ENCODE measurements at places on chromosomes 11 and 22.

- no peak for DNase-seq
Observed at GRCh38 chr22:49803737-49804375, 23.8 kb downstream of the BRD1 start.

GRCh38 chr11:90124946-90125345, 9.5 kb upstream of the NAALAD2 start:
- DNase-seq: no peak

GRCh38 chr11:46277622-46278386, at the start of gene CREB3L1:
TSS of gene CREB3L1 (plus strand) at chr11:46277662. CDS start at chr11:46278112, 450 bp downstream.
- DNase-seq: no peak

DNA sequence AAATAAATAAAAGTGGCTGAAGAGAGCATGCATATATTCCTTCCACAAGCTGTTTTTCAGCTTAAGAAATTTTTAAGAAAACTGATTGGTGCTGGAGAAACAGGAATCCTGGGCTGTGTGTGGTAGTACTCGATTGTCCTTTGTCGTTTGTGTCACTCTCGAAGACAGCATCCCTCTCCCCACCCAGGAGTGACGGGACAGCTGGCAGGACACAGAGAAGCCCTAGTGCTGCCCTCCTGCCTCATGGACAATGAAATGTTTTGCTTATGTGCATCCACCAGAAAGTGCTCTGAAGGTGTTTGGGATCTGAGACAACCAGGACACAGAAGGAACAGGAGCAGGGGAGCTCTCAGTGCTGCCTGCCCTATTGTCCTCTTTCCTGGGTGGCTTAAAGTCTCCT, 12.8 kb downstream of the PLAAT4 start:
- DNase-seq: no peak

- DNase-seq: no peak
Observed at GRCh38 chr11:116046127-116046526, 541.9 kb upstream of the CADM1 start.

DNA sequence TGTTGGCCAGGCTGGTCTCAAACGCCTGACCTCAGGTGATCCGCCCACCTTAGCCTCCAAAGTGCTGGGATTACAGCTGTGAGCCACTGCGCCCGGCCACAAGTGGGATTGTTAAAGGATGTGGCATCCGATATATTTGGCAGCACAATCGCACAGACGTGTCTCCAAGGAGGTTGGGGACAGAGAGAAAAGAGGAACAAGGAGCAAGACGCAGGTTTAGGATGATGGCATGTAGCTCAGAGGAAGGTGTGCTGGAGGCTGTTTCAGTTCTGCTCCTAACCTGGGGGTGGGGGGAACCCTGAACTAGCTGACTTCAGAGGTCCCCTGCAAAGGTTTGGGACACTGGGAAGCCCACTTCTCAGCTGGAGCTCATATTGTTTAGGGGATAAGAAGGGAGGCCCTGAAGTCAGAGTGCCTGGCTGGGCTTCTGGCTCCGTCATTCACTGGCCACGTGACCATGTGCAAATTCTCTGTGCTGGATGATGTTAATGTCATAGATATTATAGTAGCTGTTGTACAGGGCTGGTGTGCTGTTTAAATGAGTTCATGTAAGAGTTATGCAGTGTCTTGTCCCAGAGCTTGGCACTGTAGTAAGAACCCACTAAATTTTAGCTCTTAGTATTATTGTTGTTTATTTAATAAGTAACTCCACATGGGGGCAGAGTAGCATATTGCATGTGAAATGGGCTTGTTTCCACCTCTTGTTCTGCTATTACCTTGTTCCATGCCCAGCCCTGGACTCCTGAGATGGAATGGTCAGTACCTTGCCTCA, 129.7 kb downstream of the ST3GAL4 start:
- DNase-seq: no peak

GRCh38 chr22:30492144-30492543, 13.4 kb downstream of the SEC14L4 start:
- DNase-seq: no peak

DNA sequence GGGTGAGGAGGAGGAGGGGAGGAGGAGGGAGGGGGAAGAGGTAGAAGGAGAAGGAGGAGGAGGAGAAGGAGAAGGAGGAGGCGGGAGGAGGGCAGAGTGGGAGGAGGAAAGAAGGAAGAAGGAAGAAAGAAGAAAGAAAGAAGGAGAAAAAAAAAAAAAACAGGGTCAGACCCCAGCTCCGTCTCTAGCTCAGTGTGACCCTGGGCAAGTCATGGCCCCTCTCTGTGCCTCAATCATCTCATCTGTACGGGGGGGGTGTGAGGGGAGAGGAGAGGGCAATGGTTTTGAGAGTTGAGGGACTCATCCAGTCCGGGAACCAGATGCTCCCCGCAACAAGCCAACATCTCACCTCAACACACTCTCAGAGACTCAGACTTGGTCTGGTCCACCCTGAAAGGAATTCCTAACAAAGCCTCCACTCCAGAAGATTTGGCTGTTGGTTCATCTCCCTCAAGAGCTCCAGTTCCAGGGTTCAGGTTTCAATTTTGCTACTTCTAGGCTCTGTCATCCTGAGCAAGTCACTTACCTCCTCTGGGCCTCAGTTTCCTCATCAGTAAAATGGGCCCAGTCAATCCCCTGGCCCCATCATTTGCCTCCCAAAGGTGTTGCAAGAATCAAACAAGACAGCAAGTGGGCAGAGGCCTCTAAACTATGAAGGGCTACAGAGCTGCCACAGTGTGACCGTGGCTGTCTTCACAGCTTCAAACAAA, 7.7 kb downstream of the CARD10 start:
- DNase-seq: no peak

DNA sequence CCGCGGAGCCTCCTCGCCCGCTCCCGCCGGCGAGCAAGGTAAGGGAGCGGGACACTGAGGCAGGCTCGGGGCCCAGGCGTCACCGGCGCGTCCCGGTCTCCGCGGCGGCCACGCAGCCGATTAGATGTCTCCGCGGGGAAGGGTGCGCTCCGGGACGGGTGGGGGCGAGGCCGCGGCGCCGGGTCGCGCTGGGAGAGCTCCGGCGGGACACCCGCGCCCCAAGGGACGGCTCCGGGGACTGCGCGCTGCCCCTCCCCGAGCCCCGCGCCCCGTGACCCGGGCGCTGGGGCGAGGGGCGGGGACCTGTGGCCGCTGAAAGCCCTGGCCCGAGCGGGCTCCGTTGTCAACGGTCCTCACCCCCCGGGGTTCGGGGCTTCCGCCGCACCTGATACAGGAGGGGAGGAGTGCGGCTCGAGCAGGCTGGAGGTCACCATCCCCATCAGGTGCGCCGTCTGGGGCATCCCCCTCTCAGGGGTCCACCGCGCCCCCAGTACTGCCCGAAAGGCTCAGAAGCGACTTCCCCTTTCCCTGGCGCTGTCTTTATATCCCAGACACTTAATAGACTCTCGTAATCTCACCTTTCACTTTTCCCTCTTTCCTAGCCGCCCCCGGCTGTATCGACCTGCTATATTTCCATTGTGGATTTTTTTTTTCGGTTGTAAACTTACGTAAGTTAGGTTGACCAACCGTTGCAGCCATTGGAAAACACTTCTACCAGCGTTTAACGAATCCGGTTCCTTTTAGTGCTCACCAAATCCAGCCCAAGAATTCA, 573 bp downstream of the PPFIA1 start:
- peak; percentile 58 for DNase-seq
